ENCODE measurements at places on chromosomes 4 and X.

DNA sequence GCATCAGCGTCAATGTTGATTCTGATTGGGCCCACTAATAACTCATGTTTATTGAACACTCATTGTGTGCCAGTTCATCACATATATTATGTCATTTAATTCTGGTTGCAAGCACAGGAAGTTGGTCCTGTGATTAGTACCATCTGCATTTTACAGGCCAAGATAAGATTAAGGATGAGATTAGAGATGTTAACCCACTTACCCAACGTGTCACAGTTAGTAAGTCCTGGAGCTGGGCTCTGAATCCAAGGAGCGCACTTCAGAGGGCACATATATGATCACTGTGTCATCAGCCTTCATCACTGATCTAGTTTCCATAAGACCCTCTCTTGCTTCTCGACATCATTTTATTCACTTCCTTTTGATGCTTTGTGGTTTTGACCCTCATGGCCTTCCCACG is 205.3 kb upstream of the ANXA3 start:
- DNase-seq = no peak

- no peak for DNase-seq
Observed at GRCh38 chr4:186248643-186249042, 17.3 kb upstream of the F11 start.

- DNase-seq = no peak
Observed at GRCh38 chrX:97168646-97169045, 284.9 kb downstream of the RPA4 start.

DNA sequence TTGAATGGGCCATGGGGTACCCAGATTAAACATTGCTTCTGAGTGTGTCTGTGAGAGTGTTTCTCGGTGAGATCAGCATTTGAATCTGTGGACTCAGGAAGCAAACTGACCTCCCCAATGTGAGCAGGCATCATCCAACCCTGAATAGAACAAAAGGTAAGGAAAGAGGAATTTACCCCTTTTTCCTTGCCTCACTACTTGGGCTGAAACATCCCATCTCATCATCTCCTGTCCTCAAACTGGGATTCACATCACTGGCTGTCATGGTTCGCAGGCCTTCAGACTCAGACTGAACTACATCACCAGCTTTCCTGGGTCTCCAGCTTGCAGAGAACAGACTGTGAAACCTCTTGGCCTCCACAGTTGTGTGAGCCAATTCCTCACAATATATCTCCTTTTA is 47.1 kb downstream of the TEC start:
- no peak for DNase-seq

GRCh38 chrX:47080215-47080914 is 2.1 kb downstream of the RGN start:
- DNase-seq = no peak

Measured in stimulated activated CD4-positive, alpha-beta T cell treated with anti-CD3 and anti-CD28 coated beads, Interleukin-4, amount 100 ng/mL, for 24 hours (primary cell).